Vagina (tissue), 2 donors: ENCODE measurements at places on chromosomes 13 and 19. TPM values are rescaled to one million over a fixed set of nuclear protein-coding genes. Genes with fewer than 3 reads are reported as not detected.

The TNFRSF19 gene
- 10.3 TPM for total RNA-seq

The KCNN1 gene
- total RNA-seq: 1.5 TPM

The GADD45GIP1 gene
- total RNA-seq: 80.3 TPM

The PRSS57 gene
- total RNA-seq: not detected

The COL4A1 gene
- total RNA-seq: 178 TPM

The SCEL gene
- 91.3 TPM for total RNA-seq

The ZBTB32 gene
- total RNA-seq: not detected

The GPC5 gene
- total RNA-seq: 1.7 TPM

The TUBB4A gene
- 5.6 TPM for total RNA-seq

The COMMD6 gene
- total RNA-seq: 211 TPM

The SBNO2 gene
- total RNA-seq: 54.0 TPM

The C13orf42 gene
- total RNA-seq: not detected

The ZNF610 gene
- total RNA-seq: 0.98 TPM

The ZNF724 gene
- 4.2 TPM for total RNA-seq

The CEACAM6 gene
- 6.9 TPM for total RNA-seq

The CABP5 gene
- total RNA-seq: not detected

The JAK3 gene
- total RNA-seq: 10.8 TPM

The LGI4 gene
- total RNA-seq: 32.9 TPM

The KIR2DL1 gene
- total RNA-seq: not detected

The ZNF442 gene
- 2.2 TPM for total RNA-seq

The ZNF569 gene
- 3.7 TPM for total RNA-seq

The RINL gene
- 7.4 TPM for total RNA-seq

The OR10H5 gene
- total RNA-seq: not detected

The BEST2 gene
- 1.2 TPM for total RNA-seq

The DAND5 gene
- not detected for total RNA-seq

The GRIK5 gene
- 2.5 TPM for total RNA-seq

The PRR36 gene
- total RNA-seq: not detected

The ELSPBP1 gene
- not detected for total RNA-seq

The RASAL3 gene
- 7.9 TPM for total RNA-seq

The RNF113B gene
- total RNA-seq: not detected

The MAB21L1 gene
- 0.74 TPM for total RNA-seq

The SLC1A6 gene
- not detected for total RNA-seq

The DIAPH3 gene
- 1.2 TPM for total RNA-seq

The ALOX5AP gene
- total RNA-seq: 33.6 TPM

The SKA3 gene
- 5.4 TPM for total RNA-seq

The ARHGAP45 gene
- 36.8 TPM for total RNA-seq

The KLK15 gene
- not detected for total RNA-seq

The GRK1 gene
- not detected for total RNA-seq

The DIRAS1 gene
- total RNA-seq: 2.0 TPM
